GM12892 (cell line): ENCODE measurements at places on chromosomes 2 and 18.

DNA sequence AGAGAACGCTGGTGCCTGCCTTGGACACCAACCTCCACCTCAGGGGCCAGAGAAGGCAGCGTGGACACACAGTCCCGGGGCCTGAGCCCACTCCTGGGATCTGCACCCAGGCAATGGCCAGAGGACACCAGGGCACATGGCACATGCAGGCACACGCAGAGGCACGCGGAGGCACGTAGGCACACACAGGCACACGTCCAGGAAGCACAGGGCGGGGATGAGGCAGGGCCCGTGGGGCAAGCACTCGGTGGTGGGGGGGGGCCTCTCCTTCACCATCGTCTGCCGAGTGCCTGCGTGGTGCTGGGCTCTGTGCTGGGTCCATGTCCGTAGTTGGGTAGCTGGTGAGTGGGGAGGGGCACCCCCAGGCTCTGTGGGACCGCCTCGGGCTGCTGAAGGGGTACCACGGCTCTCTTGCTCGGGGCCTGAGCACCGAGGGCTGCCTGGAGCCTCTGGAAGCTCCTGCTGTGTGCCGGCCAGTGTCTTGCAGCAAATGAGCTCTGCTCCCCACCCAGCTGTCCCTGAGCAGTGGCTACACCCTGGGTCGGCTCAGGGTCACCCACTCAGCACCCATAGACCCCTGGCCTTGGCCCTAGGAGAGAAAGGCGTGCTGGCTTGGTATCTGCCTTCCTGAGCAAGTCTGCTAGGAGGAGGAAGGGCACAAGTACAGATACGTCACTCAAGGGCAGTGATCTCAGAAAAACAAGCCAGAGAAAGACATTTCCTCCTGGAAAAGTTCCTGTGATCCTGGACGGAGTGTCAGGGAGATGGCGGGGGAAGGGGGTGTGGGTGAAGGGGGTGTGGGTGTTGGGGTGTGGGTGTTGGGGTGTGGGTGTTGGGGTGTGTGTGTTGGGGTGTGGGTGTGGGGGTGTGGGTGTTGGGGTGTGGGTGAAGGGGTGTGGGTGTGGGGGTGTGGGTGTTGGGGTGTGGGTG lies 26.4 kb downstream of the RTP5 start:
- DNase-seq, result no peak

DNA sequence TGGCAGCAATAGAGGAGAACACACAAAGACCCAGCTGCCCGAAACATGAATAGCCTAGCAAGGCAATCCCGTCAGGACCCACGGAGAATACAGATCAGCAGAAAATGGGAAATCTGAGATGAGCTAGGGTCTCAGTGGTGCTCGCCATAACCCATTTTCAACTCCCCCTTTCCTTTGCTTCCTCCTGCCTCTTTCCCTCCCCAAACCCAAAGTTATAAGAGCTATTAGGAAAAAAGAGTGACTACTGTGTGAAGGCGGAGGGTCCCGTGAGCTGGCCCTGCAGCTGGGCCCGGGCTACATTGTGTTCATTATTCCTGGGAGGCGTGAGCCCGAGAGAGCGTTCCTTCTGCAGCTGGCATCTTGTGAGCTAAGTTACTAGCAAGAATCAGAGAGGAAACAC lies 118.4 kb downstream of the PID1 start:
- DNase-seq, result no peak

- DNase-seq, result no peak
Observed at GRCh38 chr2:168568476-168569267, 112.6 kb downstream of the CERS6 start.

GRCh38 chr2:127618551-127619202 lies 27.3 kb upstream of the GPR17 start:
- DNase-seq, result no peak

- no peak for DNase-seq
Observed at GRCh38 chr18:11849279-11849678, 1.9 kb upstream of the CHMP1B start.
